ENCODE measurements at places on chromosomes 7 and 10.

DNA sequence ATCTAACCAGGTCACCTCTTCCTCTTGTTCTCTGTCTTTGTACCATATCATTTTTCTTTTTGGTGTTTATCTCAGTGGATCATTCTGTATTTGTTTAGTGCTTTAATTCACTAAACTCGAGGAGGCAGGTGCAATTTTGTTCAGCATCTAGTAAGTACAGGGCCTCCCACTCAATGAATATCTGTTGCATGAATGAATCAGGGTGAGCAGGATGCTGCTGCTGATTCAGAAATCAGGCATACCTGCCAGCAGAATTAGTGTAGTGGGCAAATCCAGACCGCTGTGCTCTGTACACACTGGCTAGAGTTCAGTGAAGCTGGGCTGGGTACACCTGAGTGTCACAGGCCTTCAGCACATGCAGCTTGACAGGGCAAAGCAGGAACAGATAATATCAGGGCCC lies 511.9 kb downstream of the SUGCT start:
- no peak for DNase-seq

DNA sequence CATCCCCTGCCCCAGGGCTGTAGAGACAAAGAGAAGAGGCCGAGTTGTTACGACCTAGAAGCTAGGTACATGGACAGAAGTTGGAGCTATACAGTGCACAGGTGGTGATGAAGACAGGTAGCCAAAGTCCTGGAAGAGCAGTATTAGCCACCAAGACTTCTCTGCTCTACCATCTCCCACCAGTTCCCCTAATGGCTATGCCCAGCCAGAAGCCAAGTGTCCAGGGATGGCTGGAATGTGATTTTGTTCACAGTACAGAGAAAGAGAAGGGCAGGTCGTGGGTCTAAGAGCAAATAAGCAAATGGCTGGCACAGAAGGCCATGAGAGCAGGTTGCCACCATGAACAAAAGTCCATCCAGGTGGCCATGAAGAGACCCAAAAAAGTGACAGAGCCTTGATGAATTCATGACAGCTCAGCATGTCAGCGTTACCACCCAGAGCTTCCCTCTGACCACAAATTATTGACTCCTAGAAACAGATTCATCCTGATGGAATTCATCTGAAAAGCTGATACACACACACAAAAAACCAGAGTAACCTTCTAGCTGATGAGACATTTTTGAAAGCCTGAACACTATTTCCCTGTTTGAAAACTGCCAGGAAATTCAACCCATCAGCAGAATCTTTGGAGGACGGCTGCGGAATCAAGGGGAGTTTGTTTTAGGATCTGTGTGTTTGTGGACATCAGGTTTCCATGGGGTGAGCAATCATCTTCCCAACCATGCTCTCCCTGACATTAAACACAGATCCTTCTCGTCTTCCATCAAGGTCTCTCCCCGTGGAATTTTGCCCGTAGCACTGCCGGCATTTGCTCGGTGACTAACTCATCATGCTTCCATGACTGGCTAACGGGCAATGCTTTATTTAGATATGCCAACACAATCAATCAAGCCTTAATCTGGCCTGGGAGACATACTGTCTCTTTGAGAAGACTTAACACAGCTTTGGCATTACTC lies 906.7 kb upstream of the AUTS2 start:
- DNase-seq: no peak

GRCh38 chr7:45140827-45141226 lies 16.8 kb upstream of the RAMP3 start:
- no peak for DNase-seq

- DNase-seq: no peak
Observed at GRCh38 chr10:76287856-76288255, 856.4 kb downstream of the LRMDA start.

DNA sequence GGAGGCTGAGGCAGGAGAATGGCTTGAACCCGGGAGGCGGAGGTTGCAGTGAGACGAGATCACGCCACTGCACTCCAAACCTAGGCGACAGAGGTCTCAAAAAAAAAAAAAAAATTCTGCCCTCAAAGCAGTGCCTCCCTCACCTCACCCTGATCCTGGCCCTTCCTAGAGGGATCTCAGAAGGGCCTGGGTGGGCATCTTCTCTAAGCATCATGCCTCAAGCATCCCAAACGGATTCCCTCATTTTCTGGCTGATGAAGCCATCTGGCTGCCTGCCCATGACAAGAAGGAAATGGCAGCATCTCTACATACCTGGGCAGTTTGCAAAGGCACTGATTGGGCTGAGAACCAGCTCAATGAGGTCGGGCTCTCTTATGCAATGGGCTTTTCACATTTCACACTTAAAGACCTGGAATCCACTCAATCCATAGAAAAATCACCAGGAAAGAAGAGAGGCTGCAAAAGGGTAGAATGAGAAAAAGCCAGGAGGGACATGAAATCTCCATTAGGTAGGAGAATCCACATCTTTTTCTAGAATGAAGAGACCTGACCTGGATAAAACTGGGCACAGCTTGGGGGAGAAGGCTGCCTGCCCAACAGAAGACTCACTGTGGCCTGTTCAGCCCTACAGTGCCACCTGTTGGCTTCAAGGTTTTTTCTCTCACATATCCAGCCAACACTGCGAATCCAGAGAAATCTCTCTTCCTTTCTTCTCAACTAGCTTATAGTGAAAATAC lies 48.1 kb downstream of the PDLIM1 start:
- no peak for DNase-seq

DNA sequence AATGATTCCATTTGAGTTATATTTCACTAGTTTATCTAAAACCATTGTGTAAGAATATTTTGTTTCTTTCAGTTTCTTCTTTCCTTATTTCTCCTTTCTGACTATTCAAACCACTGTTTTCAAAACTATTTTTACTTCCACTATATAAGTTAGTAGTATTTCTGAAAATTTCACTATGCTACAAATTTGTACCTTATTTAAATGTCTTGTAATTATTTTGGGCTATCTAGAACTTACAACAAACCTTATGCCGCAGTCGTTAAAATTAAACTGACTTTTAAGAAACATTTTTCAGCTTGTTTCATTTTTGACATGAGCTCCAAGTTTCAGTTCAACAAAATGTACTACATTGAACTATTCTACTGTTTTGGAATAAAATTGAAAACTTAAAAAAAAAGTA lies 1.8 kb downstream of the TFEC start:
- DNase-seq: no peak

DNA sequence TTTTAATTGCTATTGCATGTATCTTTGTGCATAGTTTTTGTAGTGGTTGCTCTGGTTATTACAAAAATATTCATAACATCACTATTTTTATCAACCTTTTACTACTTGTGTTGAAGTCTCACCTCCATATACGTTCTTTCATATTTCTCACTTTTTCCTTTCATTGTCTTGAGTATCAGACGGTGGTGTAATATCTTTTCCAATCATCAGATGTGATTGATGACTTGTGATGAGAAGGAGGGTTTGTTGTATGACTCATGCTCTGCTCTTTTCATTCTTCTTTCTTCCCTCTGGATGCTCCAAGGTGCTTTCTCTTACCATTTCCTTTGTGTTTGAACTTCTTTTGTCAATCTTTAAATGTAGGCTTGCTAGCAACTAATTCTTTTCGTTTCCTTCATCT lies 310.2 kb downstream of the TNS3 start:
- DNase-seq: no peak

GRCh38 chr10:77500754-77501151 lies 136.9 kb downstream of the KCNMA1 start:
- DNase-seq: no peak

DNA sequence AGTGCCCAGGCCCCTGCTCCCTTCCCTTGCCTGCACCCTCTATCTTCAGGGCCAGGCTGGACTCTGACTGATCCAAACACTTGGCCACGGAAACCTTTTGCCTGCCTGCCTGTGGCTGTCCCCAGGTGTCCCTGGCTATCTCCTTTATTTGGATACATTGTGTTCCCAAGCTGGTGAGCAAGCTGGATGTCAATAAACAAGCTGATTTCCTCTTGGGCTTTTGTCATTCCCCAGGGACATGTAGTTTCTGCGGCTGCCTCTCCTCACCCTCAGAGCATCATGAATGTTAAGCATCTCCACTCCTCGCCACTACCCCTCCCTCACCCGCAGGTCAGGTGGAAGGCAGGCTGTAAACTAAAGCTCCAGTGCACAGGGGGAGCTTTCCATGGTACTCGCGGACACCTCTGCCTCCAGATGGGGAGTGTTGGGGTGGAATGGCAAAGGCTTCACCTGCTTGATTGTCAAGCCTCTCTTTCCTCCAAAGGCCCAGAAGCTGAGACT lies 6.9 kb downstream of the GHRHR start:
- DNase-seq: no peak

DNA sequence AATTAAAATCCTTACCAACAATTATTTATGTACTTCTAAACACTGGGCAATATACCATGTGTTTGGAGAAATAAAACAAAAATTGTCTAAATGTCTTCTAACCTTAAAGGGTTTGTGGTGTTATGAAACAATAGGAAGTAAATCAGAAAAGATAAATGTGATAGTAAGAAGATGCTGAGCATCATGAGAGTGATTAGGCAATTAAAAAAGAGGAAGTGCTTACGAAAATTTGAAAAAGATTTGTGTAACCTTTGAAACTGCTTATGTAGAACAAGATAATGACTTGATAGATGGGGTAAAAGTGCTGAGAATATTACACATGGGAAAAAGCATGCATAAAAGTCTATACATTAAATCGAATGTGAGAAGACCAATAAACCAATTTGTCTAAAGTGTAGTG lies 573.4 kb upstream of the CNTNAP2 start:
- DNase-seq: no peak

GRCh38 chr10:96619796-96620773 lies 33.3 kb upstream of the TM9SF3 start:
- no peak for DNase-seq

Measured in CD4-positive, alpha-beta T cell treated with Interleukin-17A for 1 hour (primary cell).